ENCODE measurements at places on chromosomes 7 and 10. TPM values are rescaled to one million over a fixed set of nuclear protein-coding genes. Genes with fewer than 3 reads are reported as not detected.

The AGAP6 gene
- total RNA-seq: 18.6 TPM

The SFRP5 gene
- not detected for total RNA-seq

The FAM25C gene
- not detected for total RNA-seq

The FOXI2 gene
- total RNA-seq: not detected

The OTUD1 gene
- 63.7 TPM for total RNA-seq

The LEP gene
- total RNA-seq: not detected

The HHEX gene
- 4.9 TPM for total RNA-seq

The NUDCD3 gene
- 69.2 TPM for total RNA-seq

The MYO1G gene
- total RNA-seq: 245 TPM

The ITGA8 gene
- total RNA-seq: not detected

The NME8 gene
- total RNA-seq: not detected

The TTYH3 gene
- total RNA-seq: 13.2 TPM

The FBXL13 gene
- 1.4 TPM for total RNA-seq

The NPSR1 gene
- not detected for total RNA-seq

The CNNM1 gene
- 0.16 TPM for total RNA-seq

The ARHGEF35 gene
- total RNA-seq: not detected

The NAT16 gene
- total RNA-seq: not detected

The PRSS37 gene
- total RNA-seq: not detected

The SCART1 gene
- total RNA-seq: 20.6 TPM

The ZNF775 gene
- 1.4 TPM for total RNA-seq

The SYCE1 gene
- total RNA-seq: 0.39 TPM

The HOXA1 gene
- 0.72 TPM for total RNA-seq

The SEC31B gene
- total RNA-seq: 73.5 TPM
